ENCODE measurements at places on chromosomes 6 and 20. TPM values are rescaled to one million over a fixed set of nuclear protein-coding genes. Genes with fewer than 3 reads are reported as not detected.

DNA sequence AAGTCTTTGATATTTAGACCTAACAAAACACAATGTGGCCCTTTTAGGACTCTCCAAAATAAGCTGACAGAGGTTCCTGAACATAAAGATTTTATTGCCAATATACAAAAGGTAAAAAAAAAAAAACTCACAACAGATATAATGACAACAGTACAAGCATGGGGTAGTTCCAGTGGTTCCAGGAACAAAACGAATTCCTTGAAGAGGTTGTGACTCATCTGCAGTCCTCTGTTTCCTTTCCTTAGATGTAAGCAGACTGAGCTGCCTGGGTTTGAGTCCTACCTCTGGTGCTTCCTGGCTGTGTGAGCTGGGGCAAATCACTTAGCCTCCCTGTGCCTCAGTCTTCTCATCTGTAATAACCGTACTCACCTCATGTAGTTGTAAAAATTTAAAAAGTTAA is 13.3 kb upstream of the CTAGE9 start:
- no peak for DNase-seq

DNA sequence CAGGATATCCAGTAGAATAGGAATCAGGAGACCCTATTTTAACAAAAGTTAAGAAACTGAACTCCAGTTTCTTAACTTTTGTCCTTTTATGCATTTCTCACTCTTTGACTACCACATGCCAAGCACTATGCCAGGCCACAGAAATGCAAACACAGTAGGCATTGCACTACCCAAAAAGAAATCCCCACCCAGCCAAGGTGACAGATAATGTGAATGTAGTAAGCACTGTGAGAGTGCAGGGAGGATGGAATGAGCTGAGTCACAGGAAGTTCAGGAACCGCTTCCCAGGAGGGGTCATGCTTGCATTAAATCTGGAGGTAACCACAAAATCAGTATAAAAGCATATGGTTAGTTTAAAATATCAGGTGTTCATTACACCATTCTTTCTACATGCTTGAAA is 20.1 kb upstream of the FAM83C start:
- DNase-seq: peak; percentile 31

DNA sequence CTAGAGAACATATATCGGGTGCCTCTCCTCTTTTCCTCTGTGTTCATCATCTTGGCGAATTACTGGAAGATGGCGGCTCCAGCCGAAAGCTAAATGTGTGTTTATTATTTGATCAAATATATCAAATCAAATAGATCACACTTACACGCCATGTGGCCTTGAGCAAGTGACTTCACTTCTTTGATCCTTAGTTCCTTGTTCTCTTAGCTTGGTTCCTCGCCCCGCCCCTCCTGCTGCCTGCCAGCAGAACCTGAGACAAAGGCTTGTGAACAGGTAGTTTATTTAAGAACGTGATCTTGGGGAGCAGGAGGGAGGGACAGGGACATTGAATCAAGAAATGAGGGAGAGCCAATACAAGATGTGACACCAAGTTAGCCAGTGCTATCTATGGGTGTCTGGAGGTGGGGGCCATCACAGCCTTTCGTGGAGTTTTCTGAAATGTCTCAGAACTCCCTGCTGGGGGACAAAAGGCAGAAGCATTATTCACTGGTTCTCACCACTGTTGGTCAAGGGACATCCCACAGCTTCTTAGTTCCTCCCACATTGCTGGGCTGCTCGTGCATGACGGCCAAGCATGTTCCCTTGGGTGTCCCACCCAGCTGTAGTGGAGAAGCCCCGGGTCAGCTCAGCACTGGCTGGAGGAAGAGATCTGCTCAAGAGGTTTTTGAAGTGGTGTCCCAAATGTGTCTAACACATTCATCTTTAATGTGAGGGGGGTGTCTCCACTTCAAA is 44.9 kb upstream of the RNF24 start:
- no peak for DNase-seq

DNA sequence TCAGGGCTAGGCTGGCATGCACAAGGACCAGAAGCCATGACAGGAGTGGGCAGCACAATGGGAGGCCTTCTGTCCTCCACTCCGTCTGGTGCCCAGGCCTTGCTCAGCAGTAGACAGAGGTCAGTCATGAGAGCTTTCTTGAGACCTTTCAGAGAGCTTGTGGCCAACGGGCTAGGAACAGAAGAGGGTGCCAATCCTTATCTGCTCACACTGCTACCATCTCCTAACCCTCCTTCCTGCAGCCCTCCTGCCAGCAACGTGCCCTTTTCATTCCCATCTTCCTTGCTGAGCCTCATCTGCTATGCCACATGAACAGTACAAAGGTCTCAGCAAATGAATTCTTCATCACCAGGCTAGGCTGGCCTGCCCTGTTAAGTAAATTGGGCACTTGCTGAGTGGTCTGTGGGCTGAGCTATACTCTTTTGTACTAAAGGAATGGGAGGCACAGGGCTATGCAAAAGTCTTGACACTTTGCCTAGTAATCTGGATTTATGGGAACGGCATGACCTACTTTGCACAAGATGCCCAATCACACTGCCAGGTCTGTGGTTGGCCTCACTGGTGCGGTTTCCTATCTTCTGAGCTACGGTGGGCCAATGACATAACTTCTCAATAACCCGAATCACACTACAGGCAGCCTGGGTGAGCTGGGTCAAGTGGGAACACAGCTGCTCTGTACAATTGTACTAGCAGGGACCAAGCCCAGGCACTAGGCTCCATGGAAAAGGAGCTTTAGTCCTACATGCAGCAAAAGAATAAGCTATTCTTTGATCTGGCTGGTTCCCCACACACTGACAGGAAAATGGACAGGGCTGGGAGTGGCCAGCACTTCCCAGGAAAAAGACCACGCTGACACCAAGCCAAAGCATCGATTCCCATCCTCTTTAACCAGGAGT is 47.8 kb downstream of the ELOVL5 start:
- DNase-seq: peak; percentile 52

DNA sequence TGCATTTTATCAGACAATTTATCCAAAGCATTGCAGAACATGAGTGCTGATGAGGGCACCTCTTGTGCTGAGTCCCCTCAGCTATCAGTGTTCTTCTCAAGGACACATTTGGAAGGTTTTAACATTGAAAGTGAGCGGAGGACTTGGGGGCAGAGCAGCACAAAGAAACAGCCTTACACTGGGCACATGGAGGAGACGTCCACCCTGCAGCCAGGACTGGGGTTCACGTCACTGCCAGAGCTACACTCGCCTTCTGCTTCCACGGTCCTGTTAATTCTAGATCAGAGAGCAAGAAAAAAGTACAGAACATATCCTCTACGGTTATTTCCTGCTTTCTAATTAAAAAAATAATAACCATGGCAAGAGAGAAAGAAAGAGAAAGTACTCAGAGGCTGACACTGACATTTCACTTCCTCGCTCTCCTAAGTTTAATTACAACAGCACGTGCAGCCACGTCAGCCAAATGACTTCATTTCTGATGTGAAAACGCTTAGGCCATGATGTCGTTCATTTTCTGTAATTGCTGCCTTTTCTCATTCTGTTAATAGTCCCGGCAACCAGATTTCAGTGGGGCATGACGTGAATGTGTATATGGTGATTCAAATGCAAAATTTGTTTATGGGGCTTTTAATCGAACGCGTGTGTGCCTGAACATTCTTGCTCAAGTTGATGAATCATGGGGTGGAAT is 5.1 kb downstream of the PRND start:
- peak; percentile 62 for DNase-seq

- DNase-seq: peak; percentile 26
Observed at GRCh38 chr20:50625986-50626677, 65.2 kb downstream of the RIPOR3 start.

GRCh38 chr6:148867862-148868261 is 121.0 kb downstream of the UST start:
- no peak for DNase-seq

GRCh38 chr6:14720411-14721102 is 525.3 kb upstream of the JARID2 start:
- DNase-seq: no peak

GRCh38 chr20:54474046-54474445 is 1.3 kb upstream of the DOK5 start:
- no peak for DNase-seq

DNA sequence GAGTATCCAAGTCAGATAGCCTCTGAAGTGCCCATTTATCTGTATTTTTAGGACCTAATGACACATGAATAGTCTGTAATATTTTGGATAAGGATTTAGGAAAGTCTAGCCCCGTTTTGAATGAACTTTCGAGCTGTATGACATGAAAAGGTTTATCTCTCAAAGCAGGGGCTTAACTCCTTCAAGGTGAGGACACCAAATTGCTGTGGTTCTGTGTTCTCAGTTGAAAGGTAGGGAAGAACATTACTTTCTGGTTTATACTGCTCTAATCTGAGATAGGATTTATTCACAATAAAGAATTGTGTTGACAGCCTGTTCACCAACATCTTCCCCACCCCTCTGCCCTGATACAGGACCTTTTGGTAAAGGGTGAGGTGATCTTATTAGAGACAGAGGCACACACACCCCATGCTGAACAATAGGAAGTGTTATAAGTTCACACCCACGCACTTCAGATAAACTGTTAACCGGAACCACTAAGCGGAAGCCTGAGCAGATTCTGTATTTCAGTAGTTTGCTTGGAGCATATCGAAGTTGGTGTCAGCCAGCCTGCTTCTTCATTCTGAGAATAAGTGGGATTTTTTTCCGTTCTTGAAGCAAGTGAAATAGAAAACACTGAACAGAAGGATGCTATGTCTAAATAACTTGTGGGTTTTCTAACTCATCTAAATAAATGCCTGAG is 223.3 kb downstream of the TMEM242 start:
- peak; percentile 67 for DNase-seq

The GATA5 gene
- not detected for total RNA-seq

The OR2H2 gene
- total RNA-seq: not detected

The COX7A2 gene
- total RNA-seq: 471 TPM

The JAG1 gene
- 0.30 TPM for total RNA-seq

The OLIG3 gene
- 0.45 TPM for total RNA-seq

Data from activated CD4-positive, alpha-beta memory T cell treated with anti-CD3 and anti-CD28 coated beads, Interleukin-2, amount 10 ng/mL, durations not matched to agents 7 days and 5 days (primary cell).